ENCODE measurements at places on chromosomes 3 and 15.
A peak's percentile ranks its signal among the peaks of the same experiment; 100 is the strongest.

DNA sequence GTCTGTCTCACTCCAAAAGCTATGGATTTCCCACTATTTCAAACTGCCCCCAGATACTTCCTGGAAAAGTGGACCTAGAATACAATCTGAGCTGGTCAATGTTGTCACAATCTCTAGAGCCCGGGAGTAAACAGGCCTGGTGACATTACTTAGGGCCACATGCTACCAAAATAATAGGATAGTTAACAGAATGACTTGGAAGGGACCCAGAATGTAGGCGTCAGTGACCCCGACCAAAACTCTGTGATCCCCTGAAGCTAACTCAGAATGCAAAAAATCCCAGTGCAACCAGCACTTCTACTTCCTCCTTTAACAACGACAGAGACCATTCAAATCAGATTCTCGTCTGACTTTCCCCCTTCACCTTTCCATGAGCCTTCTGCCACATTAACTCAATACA, 51.5 kb upstream of the CDV3 start:
- no peak for DNase-seq

DNA sequence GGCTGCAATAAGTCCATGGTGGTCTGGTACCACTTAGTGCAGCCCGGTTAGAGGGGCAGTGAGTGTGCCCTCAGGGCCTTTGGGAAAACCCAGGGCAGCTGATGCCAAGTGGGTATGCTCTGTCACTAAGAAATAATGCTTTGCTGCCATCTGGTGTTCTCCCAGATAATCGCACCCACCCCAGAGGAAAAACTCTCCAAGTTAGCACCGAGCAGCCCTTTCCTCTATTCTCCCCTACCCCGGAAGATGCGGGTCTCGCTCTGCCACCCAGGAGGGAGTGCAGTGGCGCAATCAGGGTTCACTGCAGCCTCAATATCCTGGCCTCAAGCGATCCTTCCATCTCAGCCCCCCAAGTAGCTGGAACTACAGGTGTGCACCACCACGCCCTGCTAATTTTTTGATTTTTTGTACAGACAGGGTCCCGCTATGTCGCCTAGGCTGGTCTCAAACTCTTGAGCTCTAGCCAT, 21.3 kb upstream of the DAPK2 start:
- DNase-seq: peak; percentile 53

DNA sequence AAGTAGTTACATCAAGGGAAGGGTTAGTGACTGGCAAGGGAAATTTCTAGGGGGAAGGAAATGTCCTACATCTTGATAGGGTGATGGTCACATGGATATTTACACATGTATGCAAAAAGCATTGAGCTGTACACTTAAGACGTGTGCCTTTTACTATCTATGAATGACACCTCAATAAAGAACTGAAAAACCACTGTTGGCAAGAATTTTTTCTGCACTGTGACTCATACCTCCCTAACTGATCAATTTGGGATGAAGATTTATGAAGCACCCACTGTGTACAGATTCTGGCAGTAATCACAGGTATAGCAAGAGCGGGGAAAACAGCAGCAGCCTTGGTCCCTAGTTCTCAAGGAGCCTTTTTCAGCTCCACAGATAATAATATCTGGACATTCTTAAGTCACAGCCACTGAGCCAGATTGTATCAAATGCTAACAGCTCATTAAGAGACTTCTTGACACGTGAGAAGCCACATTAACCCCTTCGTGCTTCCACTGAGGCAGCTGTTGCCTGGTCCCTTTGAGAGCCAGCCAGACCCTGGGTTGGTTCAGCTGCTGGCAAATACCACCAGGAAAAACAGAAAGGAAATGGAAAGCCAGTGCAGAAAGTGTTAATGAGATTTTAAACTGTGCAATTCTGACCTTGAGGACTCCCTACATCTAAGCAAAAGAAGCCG, 32.0 kb upstream of the GALNT15 start:
- DNase-seq: no peak

DNA sequence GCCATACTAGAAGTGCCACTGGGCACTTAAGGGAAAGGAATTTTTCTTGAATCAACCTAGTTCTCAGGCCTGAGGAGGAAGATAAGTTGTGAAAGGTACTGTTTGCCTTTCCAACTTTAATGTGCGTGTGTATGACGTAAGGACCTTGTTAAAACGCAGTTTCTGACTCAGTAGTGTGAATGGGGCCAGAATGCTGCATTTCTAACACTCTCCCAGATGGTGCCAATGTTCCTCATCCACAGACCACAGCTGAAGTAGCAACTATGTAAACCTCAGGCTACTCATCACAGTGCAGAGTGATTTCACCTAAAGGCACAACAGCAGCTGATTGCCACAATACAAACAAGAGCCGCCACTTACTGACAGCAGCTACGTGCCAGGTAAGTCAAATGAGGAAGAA, 103.6 kb downstream of the OTOL1 start:
- DNase-seq: no peak

- DNase-seq: no peak
These were observed 14.0 kb downstream of the H1-8 start for GRCh38 chr3:129556890-129557547.

GRCh38 chr15:92277776-92278175, 115.9 kb upstream of the ST8SIA2 start:
- no peak for DNase-seq

GRCh38 chr3:59334585-59334984, 284.8 kb upstream of the CFAP20DC start:
- DNase-seq: no peak
